Stimulated activated CD8-positive, alpha-beta memory T cell treated with anti-CD3 and anti-CD28 coated beads, Interleukin-7, amount 100 ng/mL, for 24 hours (primary cell): ENCODE measurements at places on chromosomes 1 and 21.

DNA sequence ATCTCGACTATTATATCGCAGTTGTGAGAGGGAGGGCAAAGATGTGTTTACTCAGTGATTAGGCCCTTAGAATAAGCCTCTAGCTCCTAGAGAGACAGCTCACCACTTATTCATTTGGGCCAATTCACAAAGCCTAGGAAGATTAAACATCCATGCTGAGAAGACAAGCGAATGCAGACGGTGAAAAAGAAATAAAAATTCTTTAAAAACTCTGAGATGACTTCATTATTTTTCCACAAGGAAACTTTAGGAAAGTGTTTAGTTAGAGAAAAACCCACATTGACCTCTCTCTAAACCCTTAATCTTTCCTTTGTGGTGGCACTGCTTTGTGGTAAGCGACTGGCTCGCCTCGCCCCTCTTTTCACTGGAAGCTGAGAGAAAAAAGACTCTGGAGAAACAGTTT lies 146.8 kb upstream of the DMRTA2 start:
- no peak for DNase-seq

DNA sequence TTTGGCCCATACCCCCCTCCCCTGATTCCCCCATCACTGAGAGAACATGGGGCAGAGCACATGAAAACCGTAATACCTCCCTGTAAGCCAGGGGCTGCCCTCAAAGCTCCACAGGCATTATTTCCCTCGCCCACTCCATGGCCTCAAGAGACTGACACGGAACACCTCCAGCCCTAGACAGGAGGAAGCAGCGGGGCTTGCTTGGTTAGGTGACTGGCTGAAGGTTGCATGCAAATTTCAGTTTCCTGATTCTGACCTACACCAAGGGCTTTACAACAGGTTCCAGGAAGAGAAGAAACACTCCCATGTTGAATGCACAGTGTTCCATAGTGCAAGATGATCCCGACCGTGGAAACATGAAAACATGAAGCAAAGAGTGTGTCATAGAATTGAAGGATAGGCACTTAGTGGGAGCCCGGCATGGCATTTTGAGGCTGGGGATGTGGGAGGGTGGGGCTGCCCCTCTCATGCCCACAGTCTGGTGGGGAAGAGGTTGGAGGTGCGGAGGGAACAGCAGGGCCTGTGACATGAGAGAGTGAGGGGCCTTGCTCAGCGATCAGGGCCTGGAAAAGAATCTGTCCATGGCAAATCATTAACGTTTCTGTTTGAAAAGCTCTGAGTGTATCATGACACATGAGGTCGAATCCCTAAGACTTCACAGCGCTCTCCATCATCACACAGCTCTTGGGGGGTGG lies 33.5 kb downstream of the GPR137B start:
- no peak for DNase-seq

DNA sequence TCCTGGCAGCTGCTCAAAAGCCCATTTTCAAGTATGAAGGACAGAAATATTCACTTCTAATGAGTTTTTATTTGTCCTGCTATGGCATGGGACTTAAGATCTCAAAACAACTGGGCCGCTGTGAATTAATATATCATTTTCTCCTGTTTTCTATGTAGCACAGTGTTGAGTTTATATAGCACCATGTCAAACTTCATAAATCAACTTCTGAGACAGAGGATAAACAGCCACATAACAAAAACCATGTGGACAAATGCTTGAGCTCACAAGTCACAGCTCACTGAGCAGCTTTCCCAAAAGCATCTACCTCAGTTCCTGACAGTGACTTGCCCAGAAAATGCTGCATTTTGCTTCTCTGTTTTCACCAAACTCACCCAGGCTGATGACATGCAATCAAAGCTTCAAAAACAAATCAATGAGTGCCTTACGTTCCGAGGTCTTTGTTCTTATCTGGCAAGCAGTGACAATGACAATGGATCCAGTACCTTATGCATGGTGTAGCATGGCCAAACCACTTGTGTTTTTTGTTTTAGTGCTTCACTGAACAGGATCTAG lies 722.6 kb downstream of the LRRIQ3 start:
- DNase-seq = no peak

GRCh38 chr1:227897704-227898438 lies 49.9 kb downstream of the WNT9A start:
- no peak for DNase-seq

DNA sequence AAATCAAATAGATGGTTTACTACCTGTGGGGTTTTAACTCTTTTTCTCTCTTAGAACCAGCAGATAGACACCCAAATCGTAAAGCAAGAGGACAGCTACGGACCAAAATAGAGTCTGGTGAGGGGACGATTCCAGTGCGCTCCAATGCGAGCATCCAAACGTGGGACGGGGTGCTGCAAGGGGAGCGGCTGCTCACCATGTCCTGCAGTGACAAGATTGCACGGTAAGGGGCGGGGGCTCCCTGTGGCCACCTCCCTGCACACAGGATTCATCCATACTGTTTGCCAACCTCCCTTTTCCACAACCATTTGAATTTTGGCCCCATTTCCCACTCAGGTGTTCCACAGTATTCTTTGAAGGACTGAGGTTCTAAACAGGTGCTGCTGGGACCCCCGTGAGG lies 102.8 kb downstream of the POFUT2 start:
- DNase-seq = no peak
